ENCODE measurements at places on chromosomes 12 and 14. TPM values are rescaled to one million over a fixed set of nuclear protein-coding genes. Genes with fewer than 3 reads are reported as not detected.

The KRT81 gene
- 0.14 TPM for polyA plus RNA-seq

The TAS2R43 gene
- 0.27 TPM for polyA plus RNA-seq

The GLT8D2 gene
- polyA plus RNA-seq = 40.1 TPM

The STAC3 gene
- polyA plus RNA-seq = 476 TPM

The CLEC9A gene
- 0.12 TPM for polyA plus RNA-seq

The GPR135 gene
- polyA plus RNA-seq = 3.9 TPM

The KRT3 gene
- polyA plus RNA-seq = not detected

The MGP gene
- polyA plus RNA-seq = 190 TPM

The SERPINA10 gene
- polyA plus RNA-seq = not detected

The C12orf50 gene
- polyA plus RNA-seq = 0.27 TPM

The PIWIL1 gene
- polyA plus RNA-seq = 0.09 TPM

The MVK gene
- 18.3 TPM for polyA plus RNA-seq

The EIF2B1 gene
- polyA plus RNA-seq = 44.0 TPM

The KRT79 gene
- polyA plus RNA-seq = 0.41 TPM

The ETFRF1 gene
- 21.6 TPM for polyA plus RNA-seq

The SCFD1 gene
- 55.3 TPM for polyA plus RNA-seq

The SMIM41 gene
- not detected for polyA plus RNA-seq

The TMEM30B gene
- polyA plus RNA-seq = 1.1 TPM

The GPD1 gene
- polyA plus RNA-seq = 81.1 TPM

Measured in hindlimb muscle (tissue), 1 donor.